Testis (tissue), 5 donors: ENCODE measurements at places on chromosomes 11 and 22. TPM values are rescaled to one million over a fixed set of nuclear protein-coding genes. Genes with fewer than 3 reads are reported as not detected.

DNA sequence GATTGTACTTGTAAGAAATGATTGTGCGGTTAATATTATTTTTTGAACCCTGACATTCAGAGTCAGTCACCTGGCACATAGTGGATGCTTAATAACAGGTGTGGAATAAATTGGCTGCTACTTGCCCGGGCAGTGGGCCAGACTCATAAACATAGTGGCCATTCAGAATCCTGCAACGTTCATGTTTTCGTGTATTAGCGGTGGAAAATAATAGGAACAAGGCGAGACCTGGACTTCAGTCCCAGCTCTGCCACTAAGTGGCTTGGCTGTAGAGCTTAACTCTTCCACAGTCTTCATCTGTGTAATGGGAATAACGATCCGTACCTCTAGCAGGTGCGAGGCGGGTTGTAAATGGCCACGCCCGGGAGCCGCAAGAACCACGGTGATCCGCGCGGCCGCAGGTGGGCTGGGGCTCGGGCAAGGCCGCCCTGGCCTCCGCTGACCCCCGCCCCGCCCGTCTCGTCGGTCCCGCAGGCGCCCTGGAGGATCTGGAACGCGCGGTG, 761 bp upstream of the TMEM25 start:
- H3K27me3 ChIP-seq: no peaks in the 10 kb centered on the region
- peaks cover 15% of the 10 kb centered on the region for H3K4me1 ChIP-seq
- H3K36me3 ChIP-seq: no peaks in the 10 kb centered on the region
- DNase-seq: peak; percentile 31

WBP2NL gene
- total RNA-seq: 31.8 TPM

GRCh38 chr22:50612528-50613221, 12.1 kb downstream of the MAPK8IP2 start:
- DNase-seq: no peak
- no peak overlapping the region for H3K27ac ChIP-seq
- H3K4me1 ChIP-seq: peaks cover 5% of the 10 kb centered on the region
- no peak overlapping the region for H3K4me3 ChIP-seq
- H3K27me3 ChIP-seq: no peaks in the 10 kb centered on the region

GRCh38 chr11:119081682-119082260, 2.9 kb upstream of the HMBS start:
- no peaks in the 10 kb centered on the region for H3K27me3 ChIP-seq
- no peak overlapping the region for H3K4me3 ChIP-seq
- H3K27ac ChIP-seq: peak overlapping the region; percentile 71
- H3K4me1 ChIP-seq: peaks cover 20% of the 10 kb centered on the region

TNNI2 gene
- not detected for total RNA-seq

P2RY2 gene
- 2.0 TPM for total RNA-seq
